ENCODE measurements at places on chromosomes 7 and 10.

GRCh38 chr7:132030086-132030568 is 473.7 kb upstream of the PODXL start:
- no peak for DNase-seq

- DNase-seq: no peak
These were observed 1.2 kb upstream of the LZTS2 start for GRCh38 chr10:100998183-100998990.

GRCh38 chr7:1505731-1506550 is 1.8 kb upstream of the INTS1 start:
- no peak for DNase-seq

GRCh38 chr10:121307411-121307980 is 290.7 kb downstream of the FGFR2 start:
- DNase-seq: no peak

- no peak for DNase-seq
These were observed 7.0 kb downstream of the TNKS2 start for GRCh38 chr10:91805110-91805838.

DNA sequence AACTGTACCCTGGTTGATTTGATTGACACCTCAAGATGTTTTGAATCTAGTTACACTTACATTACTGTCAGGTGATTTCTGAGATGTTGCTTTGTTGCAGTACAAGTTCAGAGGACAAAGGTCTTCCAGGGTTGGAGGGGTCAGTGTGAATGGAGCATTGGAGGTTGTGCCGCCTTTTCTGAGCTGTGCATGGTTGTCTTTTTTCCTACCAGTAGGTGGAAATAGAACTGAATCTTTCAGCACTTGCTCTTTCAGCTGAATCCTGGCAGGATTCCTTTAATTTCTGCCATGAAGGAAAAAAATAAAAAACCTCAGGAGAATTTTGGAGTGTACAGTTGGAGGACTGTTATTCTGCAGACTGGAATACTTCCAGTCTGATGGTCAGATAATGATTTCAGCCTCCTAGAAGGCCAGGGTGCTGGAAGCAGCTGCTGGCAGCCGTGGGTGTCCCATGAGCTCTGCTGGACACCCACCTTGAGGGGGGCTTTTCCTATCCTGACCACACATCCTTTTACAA is 82.7 kb downstream of the PLCE1 start:
- DNase-seq: no peak

Measured in activated CD8-positive, alpha-beta memory T cell treated with anti-CD3 and anti-CD28 coated beads for 1 hour (primary cell).